ENCODE measurements at places on chromosomes 13 and 19.

DNA sequence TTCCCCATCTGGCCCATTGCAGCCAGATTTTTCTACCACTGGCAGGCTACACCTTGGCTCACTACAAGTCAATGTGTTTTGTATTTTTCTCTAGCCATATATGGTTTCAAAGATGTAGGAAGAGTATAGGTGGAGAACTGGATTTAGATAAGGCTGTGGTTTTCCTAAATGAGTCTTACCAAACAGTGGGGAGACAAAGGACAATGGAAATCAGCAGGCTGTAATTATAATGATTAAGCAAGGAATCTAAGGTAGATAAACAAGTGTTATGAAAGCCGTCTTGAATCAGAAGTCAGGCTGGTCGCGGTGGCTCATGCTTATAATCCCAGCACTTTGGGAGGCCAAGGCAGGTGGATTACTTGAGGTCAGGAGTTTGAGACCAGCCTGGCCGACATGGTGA lies 11.2 kb downstream of the IGFL1 start:
- DNase-seq, result no peak

DNA sequence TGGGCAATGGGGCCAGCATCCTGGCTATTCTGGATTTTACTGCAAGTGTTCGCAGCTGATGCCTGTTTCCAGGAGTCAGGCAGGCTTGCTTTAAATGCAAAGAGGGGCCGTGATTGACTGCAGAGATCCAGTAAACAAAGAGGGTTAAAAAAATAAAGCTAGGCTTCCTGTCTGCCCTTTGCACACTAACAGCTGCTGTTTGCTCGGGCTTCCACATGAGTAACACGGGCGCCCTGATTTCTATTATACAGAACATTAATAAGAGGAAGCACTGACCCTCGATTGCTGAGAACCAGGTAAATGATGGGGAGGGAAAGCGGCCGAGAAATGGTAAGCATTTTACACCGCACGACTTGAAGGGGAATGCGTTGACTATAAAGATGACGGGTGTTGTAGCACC lies 254.2 kb upstream of the ZNF507 start:
- no peak for DNase-seq

GRCh38 chr19:32041681-32042292 lies 303.6 kb upstream of the ZNF507 start:
- peak; percentile 49 for DNase-seq

DNA sequence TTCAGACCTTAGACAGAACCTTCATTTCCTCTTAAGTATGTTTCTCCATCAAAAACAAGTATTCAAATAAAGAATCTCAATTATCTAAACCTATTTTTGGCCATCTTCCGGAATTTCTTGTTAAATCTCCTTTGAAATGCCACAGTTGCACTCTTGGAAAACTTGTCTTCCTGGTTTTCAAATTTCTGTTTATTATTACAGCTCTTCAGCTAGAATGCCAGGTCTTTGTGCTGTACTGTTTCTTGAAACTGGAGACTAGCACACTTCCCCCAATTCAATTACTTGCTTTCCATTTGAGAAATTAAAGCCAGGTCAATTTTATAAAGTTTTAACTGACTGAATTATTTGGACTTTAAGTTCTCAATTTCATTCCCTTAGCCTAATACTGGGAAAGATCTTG lies 10.2 kb downstream of the KCNRG start:
- peak; percentile 22 for DNase-seq

GRCh38 chr13:106989876-106990275 lies 421.9 kb upstream of the ARGLU1 start:
- no peak for DNase-seq

GRCh38 chr13:60009300-60010253 lies 154.2 kb downstream of the DIAPH3 start:
- no peak for DNase-seq

DNA sequence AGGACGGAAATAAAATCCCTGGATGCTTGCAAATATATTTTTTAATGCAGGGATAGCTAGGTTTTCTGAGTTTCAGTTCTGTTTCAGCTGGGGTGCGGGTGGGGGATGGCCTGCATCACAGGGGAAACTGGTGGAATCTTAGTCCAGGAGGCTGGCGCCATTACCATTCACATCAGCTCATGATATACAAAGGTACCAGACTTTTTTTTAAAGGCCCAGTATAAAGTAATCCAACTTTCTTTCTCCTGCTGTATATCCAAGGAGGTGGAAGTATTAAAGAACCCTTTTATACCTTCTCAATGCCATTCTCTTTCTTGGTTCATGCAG lies 343.8 kb downstream of the KCNRG start:
- DNase-seq, result no peak

All from choroid plexus epithelial cell (primary cell).